ENCODE measurements at places on chromosomes 11 and 22.

GRCh38 chr11:65537620-65538231 is 12.8 kb downstream of the SCYL1 start:
- DNase-seq = no peak

DNA sequence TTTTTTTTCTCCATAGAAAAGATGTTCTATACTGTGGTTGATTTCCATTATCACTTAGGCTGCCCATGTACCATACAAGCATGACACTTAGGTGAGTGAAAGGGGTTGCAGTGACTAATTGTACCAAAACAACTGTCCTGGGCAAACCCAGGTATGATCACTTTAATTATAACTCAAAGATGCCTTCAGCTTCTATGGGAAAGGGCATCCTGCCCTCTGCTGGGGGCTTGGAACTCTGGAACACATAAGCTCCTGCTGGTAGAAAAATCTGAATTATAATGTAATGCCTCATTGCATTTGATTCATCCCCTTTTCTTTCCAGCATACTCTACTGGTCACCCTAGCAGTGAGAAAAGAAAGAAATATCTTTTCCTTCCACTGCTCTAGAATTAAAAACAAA is 206.3 kb downstream of the DDX10 start:
- no peak for DNase-seq

GRCh38 chr11:83599066-83599465 is 312.9 kb upstream of the CCDC90B start:
- no peak for DNase-seq

- DNase-seq = no peak
Observed at GRCh38 chr11:83249445-83249844, 36.7 kb downstream of the CCDC90B start.

DNA sequence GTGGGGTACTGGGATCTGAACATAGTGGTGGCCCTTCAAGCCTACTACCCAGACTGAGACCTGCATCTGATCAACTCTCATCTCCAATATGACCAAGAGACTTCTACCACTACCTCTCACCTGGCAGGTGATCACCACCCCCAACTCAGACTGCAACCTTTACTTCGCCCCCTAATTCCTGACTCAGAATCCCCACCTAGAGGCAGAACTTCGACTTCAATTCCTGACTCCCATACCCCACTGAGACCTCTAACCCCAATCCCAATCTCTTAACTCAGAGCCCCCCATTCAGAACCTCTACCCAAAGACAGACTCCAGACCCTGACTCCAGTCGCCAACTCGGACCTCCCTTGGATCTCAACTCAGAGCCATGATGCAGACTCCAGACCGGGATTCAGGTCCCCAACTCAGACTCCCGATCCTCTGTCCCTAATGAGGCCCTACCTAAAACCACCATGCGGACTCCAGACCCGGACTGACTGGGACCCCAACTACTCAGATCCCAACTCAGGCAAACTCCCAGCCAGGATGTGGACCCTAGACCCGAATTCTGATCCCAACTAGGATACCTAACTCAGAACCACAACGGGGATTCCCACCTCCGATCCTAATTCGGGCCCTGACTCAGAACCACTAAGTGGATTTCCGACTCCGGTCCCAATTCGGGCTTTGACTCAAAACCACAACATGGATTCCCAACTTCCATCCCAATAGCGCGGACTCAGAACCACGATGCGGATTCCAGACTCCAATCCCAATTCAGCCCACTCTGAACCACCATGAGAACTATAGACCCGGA is 1.2 kb downstream of the KCNQ1OT1 start:
- DNase-seq = no peak

GRCh38 chr11:105033781-105034180 is 1.2 kb downstream of the CASP1 start:
- no peak for DNase-seq

DNA sequence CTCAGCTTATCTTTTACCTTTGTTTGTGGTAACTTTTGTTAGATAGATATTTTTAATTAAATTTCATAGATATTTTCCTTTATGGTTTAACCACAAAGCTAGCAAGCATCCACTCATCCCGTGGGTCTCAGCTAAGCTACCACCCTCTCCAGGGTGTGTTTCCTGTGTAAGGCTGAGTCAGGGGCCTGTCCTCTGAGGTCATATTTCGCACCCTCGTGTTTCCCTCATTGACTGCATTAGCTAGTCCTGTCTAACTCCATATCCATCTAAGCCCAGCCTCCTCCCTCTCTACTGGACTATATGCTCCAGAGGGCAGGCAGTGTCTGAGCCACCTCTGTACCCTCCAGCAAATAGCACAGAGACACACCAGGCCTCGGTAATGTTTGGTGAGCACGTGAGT is 16.7 kb downstream of the XRRA1 start:
- no peak for DNase-seq

DNA sequence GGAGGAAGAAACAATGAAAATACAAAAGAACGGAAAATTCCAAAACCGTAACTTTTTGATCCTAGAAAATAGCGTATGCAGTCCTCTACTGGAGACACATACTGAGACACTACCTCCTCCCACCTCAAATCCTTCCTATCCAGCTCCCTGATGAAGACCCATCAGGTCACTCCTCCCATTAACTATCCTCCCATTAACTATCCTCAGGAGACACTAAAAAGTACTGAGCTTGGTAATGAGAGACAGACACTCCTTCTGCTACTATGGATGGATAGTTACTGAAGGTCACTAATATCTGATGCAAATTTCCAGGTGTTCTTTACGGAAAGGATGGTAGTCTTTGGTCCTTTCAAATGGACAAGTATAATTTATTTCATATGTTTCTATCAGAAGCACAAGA is 237.5 kb upstream of the BLID start:
- no peak for DNase-seq

DNA sequence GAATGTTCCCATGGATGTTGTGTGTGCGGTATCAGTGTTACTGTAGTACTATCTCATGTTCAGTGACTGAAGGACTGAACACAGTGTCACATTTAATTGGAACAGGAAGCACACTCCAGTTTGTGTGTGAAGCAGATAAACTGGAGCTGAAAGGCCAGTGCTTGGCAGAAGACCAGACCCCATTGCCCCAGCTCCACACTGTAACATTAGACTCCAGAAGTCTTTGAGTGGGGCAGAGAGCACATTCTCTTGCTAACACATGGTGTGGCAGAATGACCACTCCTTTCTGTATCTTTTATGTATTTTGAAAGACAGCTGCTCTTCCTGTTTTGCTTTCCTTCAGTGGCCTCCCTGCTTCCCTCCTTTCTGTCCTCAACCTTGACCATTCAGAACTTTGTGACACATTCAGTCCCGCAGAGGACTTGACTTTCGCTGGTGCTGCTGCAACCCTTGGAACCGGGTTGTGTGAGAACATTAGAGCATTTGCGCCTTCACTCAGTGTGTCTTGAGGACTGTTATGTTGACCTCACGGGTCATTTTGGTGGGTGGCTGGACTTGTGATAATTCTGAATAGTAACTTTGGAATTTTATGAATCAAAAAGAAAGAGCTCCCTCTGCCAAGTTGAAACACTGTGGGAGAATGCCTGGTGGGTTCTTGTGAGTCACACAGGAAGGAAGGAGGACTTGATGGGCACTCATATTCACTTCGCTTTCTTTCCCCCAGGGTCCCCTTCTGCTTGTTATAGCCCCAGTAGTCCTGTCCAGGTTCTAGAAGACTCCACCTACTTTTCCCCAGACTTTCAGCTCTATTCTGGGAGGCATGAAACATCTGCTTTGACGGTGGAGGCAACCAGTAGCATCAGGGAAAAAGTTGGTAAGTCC is 26.4 kb downstream of the AMOTL1 start:
- no peak for DNase-seq

DNA sequence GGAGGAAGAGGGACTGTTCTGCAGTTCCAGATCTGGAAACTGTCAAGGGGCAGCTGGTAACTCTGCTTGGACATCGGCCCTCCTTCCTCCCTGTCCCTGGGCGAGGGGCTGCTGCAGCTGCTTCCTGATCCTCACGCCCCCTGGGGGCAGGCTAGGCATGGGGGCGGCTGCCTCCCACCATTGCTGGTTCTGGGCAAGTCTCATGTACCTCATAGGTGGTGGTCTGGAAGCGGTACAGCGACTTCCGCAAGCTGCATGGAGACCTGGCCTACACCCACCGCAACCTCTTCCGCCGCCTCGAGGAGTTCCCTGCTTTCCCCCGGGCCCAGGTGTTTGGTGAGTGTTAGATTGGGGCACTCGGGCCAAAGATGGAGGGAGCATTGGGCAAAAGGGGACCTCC is 5.0 kb downstream of the SNX15 start:
- DNase-seq = no peak

- no peak for DNase-seq
Observed at GRCh38 chr11:113043698-113044097, 82.5 kb downstream of the NCAM1 start.

DNA sequence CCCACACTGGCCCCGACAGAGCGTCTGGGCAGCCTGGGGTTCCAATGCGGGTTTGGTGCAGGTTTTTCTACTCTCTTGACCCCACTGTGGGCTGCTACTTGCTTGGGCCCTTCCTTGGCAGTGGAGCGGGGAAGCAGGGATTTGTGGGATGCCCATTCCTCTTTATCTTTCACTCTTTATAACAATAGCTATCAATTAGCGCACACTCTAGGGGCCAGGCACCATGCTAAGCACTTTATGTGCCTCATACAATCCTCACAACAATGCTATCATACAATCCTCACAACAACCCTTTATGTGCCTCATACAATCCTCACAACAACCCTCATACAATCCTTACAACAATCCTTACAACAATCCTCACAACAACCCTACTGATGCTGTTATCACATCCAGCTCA is 12.7 kb downstream of the ACCS start:
- DNase-seq = no peak

DNA sequence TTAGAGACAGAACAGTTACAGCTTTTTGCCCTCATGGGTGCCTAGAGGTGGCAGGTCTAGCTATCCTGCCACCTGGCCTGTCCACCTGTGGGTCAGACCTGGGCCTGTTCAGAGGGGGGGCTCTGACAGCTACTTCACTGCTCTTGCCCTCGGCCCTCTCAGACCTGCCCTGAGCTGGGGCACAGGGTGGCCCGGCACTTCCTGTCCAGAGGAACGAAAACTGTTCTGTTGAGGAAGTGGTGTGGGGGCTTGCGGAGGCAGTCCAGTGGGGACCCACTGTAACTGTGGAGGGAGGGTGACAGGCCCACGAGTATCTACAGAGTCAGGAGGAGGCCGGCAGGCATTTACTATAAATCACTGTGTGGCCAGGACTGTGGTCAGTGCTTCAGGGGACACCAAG is 16.2 kb downstream of the TESMIN start:
- no peak for DNase-seq

GRCh38 chr11:111157571-111157970 is 88.0 kb upstream of the POU2AF2 start:
- no peak for DNase-seq

- no peak for DNase-seq
Observed at GRCh38 chr11:67344264-67344663, 9.1 kb downstream of the POLD4 start.

DNA sequence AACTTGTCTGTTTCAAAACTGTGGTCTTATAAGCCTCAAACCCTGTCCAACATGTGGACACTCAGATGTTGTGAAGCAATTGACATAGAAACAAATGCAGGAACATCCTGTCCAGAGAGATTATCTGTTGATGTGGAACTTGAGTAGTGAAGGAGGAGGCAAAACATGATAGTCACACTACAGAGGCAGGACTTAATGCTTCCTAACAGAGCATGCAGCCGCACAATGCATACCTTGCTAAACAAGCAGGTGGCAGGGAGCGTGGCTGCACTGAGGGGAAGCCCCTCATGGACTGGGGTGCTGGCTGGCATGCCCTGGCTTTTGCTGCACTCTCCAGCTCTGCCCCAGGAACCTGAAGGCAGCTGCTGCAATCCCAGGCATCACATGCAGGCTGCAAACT is 5.3 kb downstream of the C22orf39 start:
- DNase-seq = no peak

DNA sequence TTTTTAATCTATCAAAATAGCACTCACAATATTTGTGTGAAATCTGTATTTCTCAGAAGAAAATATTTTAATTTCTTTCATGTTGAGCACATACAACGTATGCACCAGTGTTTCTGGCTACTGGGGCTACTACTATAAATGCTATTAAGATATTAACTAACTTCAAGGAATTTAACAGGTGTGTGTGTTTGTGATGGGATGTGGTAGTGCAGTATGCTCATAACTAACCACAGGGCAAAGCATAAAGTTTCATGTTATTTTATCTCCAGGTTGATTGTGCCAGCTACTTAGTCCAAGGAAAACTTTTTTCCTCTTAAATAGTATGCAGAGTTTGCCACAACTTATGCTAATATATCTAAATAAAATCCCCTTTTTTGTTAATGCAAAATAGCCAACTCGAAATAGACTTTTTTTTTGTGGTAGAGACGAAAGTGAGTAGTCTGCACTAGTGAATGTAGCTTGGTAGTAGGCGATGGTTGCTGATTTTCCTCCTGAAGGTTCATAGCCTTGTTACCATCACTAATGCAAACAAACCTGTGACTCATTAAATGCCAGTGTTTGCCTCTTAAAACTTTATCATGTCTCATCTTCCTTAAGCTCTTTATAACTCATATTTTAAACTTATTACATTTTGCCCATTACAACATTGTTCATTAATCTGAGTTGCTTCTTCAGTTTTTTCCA is 565.5 kb upstream of the ANO3 start:
- DNase-seq = no peak

Data from stimulated activated CD4-positive, alpha-beta T cell treated with anti-CD3 and anti-CD28 coated beads, Interleukin-1b, Interleukin-23, amount 100 ng/mL, for 1 hour (primary cell).